ENCODE measurements at places on chromosomes 11 and 22. TPM values are rescaled to one million over a fixed set of nuclear protein-coding genes. Genes with fewer than 3 reads are reported as not detected.

CASTOR1 gene
- 5.0 TPM for total RNA-seq

H19 gene
- 32.9 TPM for total RNA-seq

POU2AF2 gene
- total RNA-seq = 2.2 TPM

CD6 gene
- total RNA-seq = 3.0 TPM

PNPLA5 gene
- total RNA-seq = not detected

MMP8 gene
- total RNA-seq = not detected

RASGRP2 gene
- total RNA-seq = 2.8 TPM

VSIG10L2 gene
- not detected for total RNA-seq

RPS6KB2 gene
- total RNA-seq = 70.4 TPM

PKP3 gene
- total RNA-seq = 167 TPM

CPT1A gene
- total RNA-seq = 197 TPM

DKK3 gene
- 19.6 TPM for total RNA-seq

C22orf31 gene
- total RNA-seq = 0.32 TPM

ABCC8 gene
- total RNA-seq = 2.1 TPM
